ENCODE measurements at places on chromosomes 5 and 9. TPM values are rescaled to one million over a fixed set of nuclear protein-coding genes. Genes with fewer than 3 reads are reported as not detected.

The SLC6A7 gene
- total RNA-seq: 0.62 TPM

DNA sequence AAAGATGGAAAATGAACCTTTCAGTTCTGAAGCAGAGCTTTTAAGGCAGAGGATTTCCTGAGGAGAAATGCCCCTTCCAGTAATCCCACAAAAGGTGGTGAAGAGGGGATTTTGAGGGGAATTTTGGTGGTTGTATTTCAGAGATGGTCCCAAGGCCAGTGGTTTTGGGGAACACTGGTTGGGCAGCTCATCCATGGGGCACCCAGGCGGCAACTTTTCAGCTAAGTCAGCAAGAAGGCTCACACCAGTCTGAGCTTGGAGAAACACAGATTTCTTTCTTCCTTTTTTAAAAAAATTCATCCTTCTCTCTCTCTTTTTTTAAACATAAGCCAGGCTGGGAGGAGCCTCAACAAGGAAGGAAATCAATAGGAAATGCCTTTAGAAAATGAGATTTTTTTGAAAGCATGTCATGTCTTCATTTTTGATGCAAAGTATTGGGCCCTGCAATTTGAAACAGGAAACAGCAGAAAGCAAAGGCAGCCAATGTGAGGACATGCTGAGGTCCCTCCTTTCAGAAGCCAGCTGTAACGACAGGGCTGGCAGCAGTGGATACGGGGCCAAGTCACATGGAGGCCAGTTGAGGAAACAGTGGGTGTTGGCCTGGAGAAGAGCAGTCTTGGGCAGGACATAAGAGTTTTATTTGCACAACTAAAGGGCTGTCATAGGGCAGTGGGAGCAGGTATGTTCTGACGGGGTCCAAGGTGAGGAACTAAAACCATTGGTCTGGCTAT lies 155.3 kb upstream of the KLF4 start:
- no peak for DNase-seq

- no peak for DNase-seq
Measured at GRCh38 chr5:160555971-160556631, 134.4 kb downstream of the PTTG1 start.

DNA sequence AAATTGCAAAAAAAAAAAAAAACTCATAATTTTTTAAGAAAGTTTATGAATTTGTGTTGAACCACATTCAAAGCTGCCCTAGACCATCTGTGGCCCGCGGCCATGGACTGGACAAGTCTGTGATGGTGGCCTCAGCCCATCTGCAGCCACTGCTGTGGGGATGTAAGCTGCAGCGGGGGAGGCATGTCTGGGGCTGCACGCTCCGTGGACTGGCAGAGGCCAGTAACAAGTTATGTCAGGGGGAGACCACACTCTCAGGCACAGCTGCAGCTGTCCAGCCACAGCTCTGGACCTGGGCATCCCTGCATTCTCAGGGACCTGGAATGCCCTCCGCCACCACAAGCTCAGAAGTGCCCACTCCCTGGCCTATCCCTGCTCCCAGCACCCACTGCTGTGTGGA lies 1272.3 kb upstream of the CDH9 start:
- DNase-seq: no peak

- no peak for DNase-seq
Measured at GRCh38 chr5:87061046-87061445, 206.6 kb upstream of the RASA1 start.

The DIPK1B gene
- 25.1 TPM for total RNA-seq

- DNase-seq: no peak
Measured at GRCh38 chr5:66810848-66811261, 214.7 kb downstream of the MAST4 start.

The TAF1L gene
- 0.78 TPM for total RNA-seq

The EMB gene
- 3.0 TPM for total RNA-seq

- DNase-seq: no peak
Measured at GRCh38 chr5:63011158-63011557, 432.5 kb downstream of the LRRC70 start.

Measured in occipital lobe (tissue), 3 donors.